Stimulated activated CD8-positive, alpha-beta memory T cell treated with anti-CD3 and anti-CD28 coated beads, Interleukin-7, amount 100 ng/mL, for 1 hour (primary cell): ENCODE measurements at places on chromosomes 5 and 9.

DNA sequence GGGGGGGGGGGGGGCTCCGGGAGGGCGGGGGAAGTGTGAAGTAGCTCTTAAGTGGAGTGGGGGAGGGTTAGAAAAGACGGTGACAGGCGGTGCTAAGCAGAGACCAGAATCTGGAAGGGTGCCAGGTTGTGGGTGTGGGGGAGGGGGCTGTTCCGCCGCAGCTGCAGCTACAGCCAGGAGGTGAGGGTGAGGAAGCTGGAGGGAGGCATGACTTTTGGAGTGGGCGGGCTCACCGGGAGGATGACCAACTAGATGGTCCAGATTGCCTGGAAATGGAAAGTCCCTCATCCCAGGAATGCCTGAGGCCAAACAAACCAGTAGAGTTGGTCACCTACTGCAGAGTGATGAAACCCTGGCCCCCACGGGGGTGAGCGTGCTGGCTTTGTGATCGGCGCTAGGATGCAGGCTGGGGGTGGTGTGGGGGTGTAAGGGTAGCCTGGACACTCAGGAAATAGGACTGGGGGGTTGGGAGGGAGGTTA is 158.1 kb upstream of the SHB start:
- DNase-seq: peak; percentile 29

GRCh38 chr5:116176121-116176520 is 91.3 kb downstream of the COMMD10 start:
- no peak for DNase-seq

- DNase-seq: no peak
Observed at GRCh38 chr9:132366481-132366880, 11.7 kb upstream of the SETX start.

GRCh38 chr9:107938801-107939386 is 449.3 kb upstream of the KLF4 start:
- DNase-seq: no peak

DNA sequence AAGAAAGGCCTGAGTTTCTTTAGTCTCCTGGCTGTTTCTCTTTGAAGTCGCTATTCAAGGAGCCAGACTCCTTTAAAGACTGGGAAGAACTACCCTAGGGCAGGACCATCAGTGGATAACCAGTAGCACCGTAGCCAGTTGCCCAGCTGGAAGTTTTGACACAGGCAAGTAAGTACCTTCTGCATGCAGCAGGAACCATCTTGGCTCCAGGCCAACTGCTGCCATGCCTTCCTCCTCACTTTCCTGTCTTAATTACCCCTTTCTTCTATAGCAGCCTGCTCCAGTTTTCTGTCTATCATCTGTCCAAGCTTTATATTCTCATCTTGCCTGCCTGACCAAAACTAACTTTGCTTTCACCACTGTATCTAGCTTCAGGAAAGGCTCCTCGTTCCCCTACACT is 149.7 kb upstream of the SV2C start:
- no peak for DNase-seq

- DNase-seq: no peak
Observed at GRCh38 chr5:123997462-123998215, 485.7 kb downstream of the CSNK1G3 start.

DNA sequence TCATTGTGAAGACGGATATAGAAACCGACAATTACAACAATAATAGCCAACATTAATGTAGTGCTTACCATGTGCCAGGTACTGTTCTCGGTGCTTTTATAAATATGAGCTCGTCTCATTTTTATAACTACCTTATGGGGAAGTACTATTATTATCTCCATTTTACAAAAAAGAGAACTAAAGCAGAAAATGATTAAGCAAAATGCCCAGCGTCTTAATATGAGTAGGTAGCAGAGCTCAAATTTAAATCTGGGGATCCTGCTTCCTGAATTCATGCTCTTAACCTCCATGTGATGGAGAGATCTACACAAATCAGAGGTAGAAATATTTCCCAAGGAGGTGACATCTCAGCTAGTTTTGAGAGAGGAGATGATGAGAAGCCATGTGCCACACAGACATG is 256.9 kb downstream of the TRIM32 start:
- DNase-seq: no peak

DNA sequence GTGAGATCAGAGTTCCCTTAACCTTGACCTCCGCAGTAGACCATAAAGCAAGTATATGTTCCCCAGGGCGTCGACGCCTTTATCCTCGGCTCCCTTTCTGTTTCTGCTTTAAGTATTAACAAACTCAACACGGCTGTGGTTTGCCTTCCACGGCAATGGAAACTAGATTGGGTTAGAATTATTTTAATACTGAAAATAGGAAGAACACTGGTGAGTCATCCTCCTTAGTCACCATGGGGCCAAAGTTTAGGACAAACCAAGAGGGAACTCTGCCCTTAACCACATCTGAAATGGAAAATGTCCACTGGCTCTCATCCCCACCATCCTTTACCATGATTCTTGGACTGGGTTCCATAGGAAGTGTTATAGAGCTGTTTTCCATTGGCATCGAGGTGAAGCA is 386.1 kb downstream of the ACTL7B start:
- no peak for DNase-seq

DNA sequence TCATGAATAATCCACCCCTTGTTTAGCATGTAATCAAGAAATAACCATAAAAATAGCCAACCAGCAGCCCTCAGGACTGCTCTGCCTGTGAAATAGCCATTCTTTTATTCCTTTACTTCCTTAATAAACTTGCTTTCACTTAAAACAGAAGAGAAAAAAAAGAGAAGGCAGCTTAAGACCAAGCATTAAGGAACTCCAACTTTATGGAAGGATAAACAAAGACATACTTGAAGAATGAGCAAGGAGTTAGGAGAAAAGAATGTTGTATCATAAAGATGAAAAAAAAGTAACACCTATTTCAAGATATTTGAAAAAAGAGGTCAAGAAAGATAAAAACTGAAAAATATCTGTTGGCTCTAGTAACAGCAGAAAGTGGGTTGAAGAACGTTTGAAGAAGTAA is 107.6 kb downstream of the RNF180 start:
- no peak for DNase-seq

DNA sequence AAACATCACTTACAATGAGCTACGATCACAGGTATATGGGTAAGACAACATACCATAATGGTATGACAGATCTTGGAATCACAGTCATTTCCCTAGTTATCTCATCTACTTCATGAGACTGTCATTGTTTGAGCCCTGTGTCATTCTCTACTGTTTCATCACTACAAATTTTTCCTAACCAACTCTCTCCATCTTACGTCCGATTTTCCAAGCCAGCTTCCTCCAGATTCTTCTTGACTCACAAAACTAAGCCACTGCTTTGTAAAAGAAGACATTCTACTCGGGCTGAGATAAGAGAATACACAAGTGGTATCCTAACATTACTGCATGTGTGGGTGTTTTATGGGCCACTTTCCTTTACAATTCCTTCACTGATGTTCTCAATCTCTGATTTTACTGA is 49.6 kb downstream of the SERINC5 start:
- no peak for DNase-seq

DNA sequence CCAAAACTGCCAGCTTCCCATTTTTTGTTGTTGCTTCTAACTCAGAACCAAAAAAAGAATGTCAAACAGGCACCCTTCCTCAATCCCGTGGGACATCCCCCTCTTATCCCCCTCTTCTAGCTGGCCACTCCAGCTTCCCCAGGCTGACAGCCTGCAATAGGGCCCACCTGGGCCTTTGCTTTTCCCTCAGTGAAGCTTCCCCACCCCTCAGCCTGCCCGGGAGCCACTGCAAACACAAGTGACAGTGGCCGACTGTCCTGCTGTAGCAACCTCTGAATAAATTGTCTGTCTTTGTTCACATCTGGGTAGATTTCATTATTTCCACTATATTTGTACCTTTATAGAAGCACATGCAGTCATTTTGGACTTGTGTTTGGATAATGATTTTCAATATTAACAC is 245.3 kb downstream of the GADD45G start:
- DNase-seq: no peak

DNA sequence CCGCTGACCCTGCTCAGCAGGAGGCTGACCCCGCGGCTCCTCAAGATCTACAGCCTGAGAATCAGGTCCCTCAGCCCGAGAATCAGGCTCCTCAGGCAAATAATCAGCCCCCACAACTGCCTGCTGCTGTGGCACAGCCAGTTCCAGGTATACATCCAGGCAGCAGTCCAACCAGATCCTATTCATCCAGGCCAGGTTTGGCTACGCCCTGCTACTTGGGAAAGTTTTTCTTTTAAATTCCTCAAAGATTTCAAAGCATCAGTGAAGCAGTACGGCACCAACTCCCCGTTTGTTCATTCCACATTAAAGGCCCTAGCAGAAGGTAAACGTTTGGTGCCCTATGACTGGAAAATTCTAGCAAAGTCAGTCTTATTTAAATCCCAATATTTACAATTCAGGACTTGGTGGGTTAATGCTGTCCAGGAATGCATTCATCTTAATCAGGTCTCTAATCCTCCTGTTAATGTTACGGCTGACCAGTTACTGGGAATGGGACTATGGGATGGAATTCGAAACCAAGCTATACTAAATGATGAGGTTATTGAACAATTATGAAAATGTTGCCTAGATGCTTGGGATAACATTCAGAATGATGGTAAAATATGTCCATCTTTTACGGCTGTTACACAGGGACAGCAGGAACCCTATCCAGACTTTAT is 102.3 kb downstream of the SYK start:
- no peak for DNase-seq

GRCh38 chr9:16132513-16132912 is 579.7 kb downstream of the CCDC171 start:
- DNase-seq: no peak

DNA sequence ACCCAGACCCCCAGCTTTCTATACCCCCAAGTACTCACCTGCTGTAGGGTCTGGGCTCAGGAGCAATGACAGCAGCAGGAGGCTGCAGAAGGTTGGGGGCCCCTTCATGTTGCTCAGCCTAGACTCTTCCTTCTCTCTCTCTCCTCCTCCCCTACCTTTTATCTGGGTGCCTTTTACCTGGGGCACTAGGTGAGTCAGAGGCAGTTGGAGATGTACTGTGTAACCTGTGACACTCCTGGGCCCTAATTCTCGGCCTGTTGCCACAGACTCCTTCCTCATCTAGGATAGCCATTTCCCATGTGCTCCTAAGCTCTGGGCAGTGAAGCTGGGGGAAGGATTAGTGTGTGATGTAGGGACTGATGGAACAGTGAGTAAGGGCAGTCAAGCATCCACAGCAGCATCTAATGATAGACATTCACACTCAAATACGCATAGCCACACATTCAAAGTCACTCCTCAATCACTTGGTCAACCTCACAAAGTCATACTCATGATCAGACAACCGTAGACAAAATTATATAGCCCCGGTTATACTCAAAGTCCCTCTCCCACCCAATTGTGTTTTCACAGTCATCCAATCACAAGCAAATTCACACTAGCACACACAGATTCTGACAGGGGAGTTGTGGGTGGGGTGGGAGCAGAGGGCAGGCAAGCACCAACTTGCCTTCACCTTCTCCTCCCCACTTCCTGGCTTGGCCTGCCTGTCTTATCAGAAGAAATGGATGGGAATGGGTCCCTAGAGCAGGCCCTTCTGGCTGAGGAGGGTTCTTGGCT is at the start of gene CCL27:
Gene CCL27 (minus strand): TSS at position 132 of the 777 bp plus-strand sequence. CDS start 24 bp downstream, at position 108.
- DNase-seq: no peak

GRCh38 chr9:7097040-7097715 is 339.4 kb downstream of the KDM4C start:
- no peak for DNase-seq

GRCh38 chr5:126364206-126364902 is 58.9 kb upstream of the GRAMD2B start:
- DNase-seq: no peak

- DNase-seq: no peak
Observed at GRCh38 chr5:79119486-79119885, 7.9 kb downstream of the BHMT start.

DNA sequence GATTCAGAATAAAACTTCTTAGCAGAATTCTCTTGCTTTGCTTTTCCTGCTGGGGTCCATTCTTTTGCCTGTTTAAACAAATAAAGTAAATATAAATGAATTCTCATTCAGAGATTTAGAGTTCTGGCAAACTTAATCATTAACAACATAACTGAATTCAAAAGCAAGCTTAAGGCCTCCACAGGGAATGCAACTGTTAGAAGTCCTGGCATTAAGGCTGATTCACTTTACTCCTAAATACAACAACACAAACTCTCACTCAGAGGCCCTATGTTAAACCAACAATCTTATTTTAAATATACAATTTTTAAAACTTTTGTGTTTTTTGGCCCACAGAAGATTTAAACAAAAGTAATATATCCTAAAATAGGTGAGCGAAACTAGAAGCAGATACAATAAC is 178.3 kb downstream of the AP3B1 start:
- DNase-seq: no peak

GRCh38 chr9:23322392-23322791 is 503.6 kb downstream of the ELAVL2 start:
- no peak for DNase-seq

DNA sequence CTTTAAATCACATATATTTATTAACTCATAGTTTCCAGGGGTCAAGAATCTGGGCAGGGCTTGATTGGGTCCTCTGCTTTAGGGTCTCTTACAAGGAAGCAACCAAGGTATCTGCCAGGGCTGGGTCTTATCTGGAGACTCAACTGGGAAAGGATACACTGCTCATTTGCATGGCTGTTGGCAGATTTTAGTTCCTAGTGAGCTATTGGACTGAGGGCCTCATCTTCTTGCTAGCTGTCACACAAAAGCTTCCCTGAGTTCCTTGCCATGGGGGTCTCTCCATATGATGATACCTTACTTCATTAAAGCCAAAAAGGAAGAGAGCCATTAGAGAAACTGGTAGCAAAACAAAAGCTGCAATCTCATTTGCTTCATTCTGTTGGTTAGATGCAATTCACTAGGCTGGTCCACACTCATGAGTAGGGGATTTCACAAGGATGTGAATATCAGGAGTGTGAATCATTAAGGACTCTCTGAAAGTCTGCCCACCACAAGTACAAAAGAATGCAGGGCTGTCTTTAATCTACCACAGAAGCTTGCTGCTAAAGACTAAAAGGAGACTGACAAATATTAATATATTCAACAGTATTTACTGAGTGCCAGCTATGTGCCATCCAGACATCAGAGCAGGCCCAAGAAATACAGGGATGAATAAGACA is 42.0 kb upstream of the TIMD4 start:
- DNase-seq: no peak

DNA sequence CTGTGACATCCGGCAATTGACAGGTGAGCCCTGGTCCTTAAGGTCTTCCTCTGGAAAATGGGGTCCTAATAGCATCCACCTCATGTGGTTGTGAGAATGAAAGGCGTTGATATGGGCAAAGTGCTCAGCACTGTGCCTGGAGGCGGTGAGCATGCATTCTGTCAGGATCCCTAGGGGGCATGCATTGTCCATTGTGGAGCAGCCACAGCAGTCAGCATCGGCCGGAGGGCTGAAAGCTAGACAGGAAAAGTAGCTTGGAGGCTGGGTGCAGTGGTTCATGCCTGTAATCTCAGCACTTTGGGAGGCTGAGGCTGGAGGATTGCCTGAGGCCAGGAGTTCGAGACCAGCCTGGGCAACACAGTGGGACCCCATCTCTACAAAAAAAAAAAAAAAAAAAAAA is 122.2 kb downstream of the LHX2 start:
- no peak for DNase-seq

GRCh38 chr5:146301626-146302025 is 37.0 kb upstream of the POU4F3 start:
- no peak for DNase-seq
